ENCODE measurements at places on chromosomes 5 and 9.

DNA sequence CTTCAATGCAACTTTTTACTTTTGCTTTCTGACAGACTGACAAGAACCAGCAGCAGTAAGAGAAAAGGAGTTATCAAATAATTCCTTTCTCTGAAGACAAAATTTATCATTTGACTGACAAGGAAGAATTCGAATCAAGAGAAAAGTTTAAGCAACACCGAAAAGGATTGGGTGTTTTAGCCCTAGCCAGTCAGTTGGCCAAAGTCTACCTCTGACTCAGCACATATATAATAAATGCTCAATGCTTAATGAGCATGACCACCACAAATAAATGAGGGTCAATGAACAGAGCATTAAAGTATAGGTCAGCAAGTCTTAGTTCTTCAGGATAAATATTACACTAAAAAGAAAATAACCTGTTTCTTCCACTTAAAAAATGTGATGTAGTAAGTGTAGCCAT lies 1603.5 kb upstream of the C9orf72 start:
- DNase-seq, result no peak

DNA sequence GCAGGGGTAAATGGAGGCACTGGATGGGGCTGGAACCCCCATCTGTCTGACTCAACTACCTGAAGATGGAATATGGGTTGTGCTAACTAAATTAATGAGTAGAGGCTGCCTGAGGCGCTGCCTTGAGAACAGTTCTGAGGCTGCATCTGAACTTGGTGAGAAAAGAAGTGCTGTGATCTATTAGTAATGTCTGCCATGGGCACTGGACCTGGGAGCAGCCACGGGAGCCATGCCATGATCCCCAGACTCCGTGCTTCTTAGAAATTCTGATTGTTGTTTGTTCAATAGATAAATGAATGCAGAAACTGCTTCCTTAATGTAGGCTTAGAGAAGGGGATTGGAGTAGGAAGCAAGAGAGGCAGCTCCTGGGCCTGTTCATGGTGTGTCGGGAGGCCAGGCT lies 80.2 kb downstream of the KCNIP1 start:
- no peak for DNase-seq

DNA sequence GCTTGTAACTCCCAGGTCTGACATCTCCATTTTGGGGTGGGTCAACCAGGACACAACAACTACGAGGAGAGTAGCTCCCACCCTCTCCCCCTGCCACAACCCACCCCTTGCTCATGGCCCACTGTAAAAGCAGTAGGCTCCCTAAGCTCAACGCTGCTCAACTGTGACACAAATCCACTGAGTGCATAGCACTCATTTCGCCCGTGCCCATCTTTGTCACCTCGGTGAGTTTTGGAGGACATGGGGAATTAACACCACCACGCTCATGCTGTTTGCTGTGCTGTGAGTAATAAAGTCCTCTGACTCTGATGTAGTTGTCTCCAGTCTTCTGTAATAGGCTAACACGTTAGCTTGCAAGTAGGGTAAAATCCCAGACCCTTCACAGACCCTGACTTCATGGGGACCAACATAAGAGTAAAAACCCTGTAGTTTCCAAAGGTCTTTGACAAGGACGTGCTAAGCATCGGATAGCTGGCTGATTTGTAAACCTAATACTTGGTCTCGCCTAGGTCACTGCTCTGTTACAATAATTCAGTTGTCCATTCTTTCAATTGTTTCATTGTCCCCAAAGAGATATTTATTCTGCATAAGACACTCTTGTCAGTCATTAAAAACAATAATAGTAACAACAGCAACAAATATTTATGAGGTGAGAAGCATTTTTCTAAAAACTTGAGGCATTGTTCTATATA lies 7.7 kb downstream of the PLGRKT start:
- no peak for DNase-seq

DNA sequence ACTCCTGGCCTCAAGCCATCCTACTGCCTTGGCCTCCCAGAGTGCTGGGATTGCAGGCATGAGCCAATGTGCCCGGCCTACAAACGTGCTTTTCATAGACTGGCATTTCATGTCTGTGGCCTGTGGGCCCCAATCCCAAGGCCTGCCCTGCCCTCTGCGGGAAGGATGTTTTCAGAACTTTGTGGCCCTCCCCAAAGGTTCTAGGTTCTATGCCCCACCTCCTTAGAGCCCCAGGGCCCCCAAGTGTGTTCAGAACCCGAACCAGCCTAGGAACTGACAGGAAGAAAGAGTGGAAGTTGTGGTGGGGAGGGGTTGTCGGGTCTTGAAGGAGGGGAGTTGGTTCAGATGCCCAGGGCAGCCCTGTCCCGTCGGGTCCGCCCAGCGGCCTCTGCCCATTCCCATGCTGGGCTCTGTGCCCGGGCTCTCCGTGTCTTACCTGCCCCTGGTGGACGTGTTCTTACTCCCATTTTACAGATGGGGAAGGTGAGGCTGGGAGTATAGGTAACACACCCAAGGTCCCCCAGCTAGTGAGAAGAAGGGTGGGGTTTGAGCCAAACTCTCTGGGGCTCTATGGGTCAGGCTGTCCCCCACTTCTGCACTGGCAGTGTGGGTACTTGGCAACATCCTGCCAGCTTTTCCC lies 175.8 kb upstream of the IER5L start:
- DNase-seq, result no peak

GRCh38 chr5:173328844-173329490 lies 753 bp upstream of the STC2 start:
- DNase-seq, result no peak

DNA sequence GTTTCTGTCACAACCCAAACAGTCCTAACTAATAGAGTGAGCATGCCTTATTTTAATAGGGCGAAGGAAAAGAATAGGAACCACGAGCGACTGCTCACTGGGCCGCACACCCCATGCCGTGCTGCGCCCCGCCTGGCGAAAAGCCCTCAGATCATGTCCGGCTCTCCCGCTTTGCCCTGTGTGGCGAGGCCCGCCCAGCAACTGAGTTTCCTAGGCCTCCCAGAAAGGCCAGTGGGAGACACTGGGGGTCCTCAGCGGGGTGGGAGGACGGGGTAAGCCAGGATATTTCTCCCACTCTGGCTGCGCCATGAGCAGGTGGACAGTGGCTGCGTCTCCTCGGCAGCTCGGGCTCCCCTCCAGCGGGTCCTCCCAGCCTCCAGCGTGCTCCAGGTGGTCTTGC lies 138.0 kb downstream of the GAPVD1 start:
- DNase-seq, result no peak

GRCh38 chr9:97675655-97676054 lies 21.5 kb downstream of the XPA start:
- DNase-seq, result no peak

DNA sequence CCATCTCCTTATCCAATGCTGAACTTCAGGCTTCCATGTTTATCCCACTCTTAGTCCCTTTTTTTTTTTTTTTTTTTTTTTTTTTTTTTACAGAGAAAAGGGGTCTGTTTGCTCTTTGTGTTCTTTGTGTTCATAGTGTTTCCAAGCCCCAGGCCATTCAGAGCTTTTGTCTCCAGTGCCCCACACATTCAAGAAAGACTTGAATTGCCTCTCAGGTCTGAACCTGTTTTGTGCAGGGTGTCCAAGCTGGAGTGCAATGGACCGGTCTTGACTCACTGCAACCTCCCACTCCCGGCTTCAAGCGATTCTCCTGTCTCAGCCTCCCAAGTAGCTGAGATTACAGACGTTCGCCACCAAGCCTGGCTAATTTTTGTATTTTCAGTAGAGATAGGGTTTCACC lies 191.2 kb downstream of the PALM2AKAP2 start:
- DNase-seq, result no peak

GRCh38 chr9:79573412-79573923 lies 1.7 kb downstream of the TLE4 start:
- no peak for DNase-seq

DNA sequence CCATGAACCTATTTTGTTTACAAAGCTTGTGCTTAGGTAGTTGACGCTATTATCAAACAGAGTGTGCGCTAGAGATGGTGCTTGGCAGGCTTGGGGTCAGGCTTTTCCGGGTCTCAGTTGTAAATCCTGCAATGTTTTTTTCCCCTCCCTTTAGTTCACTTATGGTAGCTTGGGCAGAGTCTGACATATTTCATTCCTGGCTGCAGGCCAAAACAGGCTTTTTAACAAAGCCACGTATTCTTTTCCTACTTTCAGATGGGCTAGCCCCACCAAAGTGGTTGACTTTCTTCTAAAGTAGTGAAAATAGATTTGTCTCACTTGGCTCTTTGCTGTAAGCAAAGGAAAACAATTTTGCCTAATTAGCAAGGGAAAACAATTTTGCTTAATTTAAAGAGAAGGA lies 58.0 kb upstream of the FBN2 start:
- no peak for DNase-seq

DNA sequence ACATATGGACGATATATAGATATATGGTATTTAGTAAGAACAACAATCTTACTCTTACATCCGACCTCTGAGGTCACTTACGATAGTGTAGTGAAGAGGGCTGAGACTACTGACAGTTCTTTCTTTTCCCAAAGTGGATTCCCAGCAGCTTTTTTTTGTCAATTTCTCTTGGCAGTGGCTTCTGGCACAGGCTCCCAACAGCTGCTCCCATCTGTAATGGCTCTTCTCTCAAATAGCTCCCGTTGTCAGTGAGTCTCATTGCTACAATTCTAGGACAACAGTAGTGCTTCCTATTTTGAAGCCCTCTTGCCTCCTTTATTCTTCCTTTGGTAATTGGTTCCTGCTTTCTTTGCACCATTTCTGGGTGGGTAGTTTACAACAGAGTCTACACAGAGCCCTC lies 68.4 kb downstream of the SLC25A46 start:
- no peak for DNase-seq

DNA sequence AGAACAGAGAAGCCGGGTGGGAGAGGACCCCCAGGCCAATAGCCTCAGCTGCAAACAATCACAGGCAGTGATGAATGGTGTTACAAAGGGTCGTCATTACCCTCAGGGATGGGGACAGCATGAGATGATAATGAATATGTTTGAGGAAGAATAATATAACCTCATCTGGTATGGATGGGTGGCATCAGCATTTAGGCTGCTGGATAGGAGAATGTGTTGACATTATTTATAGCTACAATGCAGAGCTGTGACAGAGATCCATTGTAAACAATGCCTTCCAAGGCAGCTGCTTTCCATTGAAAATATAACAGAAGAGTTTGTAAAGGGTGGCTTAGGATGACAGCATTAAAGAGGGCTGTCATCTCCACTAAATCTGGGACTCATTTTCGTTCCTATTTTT lies 365.5 kb downstream of the KCNN2 start:
- DNase-seq, result no peak

DNA sequence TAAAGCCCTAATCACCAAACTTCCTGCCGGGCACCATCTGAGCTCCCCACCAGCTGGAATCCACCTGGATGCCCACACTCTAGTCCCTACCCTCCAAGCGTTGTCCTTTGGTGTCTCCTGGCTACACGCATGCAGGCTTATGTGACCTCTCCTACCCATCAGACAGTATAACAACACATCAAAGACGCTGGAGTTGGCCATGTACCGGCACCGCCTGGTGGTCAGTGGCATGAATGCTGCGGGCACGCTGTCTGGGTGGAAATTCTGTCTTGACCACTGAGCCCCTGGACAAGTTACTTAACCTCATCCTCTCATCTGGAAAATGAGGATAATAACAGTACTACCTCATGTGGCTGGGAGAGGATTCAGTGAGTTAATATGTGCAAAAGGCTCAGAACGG lies 23.4 kb upstream of the CORO2A start:
- no peak for DNase-seq

GRCh38 chr5:120568711-120569110 lies 104.6 kb downstream of the PRR16 start:
- no peak for DNase-seq

DNA sequence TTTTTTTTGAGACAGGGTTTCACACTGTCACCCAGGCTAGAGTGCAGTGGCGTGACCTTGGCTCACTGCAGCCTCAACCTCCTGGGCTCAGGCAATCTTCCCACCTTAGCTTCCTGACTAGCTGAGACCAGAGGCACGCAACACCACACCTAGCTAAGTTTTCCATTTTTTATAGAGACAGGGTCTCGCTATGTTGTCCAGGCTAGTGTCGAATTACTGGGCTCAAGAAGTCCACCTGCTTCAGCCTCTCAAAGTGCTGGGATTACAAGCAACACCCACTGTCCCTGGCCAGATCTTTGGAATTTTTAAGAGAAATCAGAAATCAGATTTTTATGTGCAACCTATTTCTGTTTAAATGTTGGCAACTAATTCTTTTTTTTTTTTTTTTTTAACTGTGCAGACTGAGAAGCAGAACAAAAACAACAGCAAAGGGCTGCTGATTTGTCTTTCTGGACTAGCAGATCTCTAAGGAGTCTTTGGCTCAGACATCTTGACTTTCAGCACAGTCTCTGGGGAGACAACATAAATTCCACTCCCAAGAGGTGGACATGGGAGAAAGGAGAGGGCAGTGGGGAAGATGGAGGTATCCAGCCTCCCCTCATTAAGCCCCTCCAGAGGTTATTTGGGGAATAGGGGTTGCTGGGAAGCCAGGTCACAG lies 54.4 kb upstream of the FABP6 start:
- no peak for DNase-seq

- DNase-seq, result no peak
Measured at GRCh38 chr5:15555176-15555575, 55.2 kb downstream of the FBXL7 start.

DNA sequence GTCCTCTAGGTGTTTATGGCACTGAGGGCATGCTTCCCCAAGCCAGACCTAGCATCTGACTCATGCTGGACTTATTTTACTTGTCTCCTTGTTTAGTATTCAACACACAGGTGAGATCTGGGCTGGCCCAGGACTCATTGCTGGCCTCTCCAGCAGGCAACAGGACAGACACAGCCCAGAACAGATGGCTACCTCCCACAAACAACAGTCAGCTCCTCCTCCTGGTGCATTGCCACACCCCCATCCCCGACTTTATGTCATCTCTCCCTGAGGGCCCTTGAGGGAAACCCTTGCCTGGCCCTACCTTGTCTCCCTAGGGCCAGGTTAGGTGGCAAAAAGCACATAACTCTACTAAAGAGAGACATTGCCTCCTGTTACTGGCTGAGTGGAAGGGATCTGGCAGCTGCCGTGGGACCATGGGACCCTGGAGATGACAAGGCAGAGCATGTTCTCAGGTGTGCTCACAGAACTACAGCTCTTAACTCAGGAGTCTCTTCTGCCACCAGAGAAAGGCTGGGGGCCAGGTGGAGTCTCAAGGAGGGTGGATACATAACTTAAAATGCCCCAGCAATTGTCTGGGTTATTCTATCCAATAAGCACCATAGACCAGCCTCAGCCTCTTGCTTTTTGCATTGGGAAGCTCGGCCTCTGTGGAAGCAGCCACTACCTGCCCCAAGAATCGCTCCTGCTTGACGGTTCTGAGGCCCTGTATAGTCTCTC lies 2.3 kb downstream of the ACSL6 start:
- DNase-seq, result no peak
